Kidney (tissue), 22 donors: ENCODE measurements at places on chromosomes 2 and 18. TPM values are rescaled to one million over a fixed set of nuclear protein-coding genes. Genes with fewer than 3 reads are reported as not detected.

- no peak for DNase-seq
These were observed 14.3 kb upstream of the MPP4 start for GRCh38 chr2:201712726-201713125.

- peak; percentile 86 for DNase-seq
These were observed 64.9 kb downstream of the DNMT3A start for GRCh38 chr2:25276569-25277465.

- DNase-seq, result no peak
These were observed 85.6 kb upstream of the ETAA1 start for GRCh38 chr2:67311536-67311935.

GRCh38 chr2:23590241-23590869 lies 205.4 kb downstream of the KLHL29 start:
- DNase-seq, result no peak

Gene ERLEC1
- 39.9 TPM for polyA plus RNA-seq

DNA sequence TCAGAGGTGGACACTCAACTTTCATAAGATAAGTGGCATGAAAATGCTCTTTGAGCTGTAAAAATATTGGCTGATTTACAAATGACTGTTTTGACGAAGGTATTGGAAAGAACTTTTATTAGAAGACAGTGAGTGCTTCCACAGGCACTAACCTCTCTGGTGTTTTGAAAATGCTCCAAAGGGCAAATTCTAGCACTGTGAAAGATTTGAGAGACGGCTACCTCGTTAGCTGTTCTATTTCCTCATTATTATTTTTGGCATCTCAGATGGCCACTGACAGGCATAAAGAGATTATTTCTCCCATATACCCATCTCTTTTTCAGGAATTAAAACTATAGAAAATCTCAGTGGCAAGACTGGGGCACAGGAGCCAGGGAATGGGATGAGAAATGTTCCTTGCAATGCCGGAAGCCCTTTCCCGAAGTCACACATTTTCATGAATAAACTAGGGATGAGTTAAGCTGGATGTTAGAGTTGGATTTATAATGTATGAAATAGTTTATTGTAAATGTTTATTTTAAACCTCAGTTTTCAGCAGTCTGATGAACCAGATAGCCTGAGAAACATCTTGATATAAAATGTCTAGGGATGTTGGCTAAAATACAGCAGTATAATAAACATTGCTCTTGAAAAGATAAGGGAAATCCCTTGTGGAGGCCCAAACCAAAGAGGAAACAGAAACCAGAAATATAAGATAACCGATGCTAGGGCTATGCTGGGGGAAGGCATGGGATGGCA lies 175.7 kb downstream of the ASB1 start:
- no peak for DNase-seq

DNA sequence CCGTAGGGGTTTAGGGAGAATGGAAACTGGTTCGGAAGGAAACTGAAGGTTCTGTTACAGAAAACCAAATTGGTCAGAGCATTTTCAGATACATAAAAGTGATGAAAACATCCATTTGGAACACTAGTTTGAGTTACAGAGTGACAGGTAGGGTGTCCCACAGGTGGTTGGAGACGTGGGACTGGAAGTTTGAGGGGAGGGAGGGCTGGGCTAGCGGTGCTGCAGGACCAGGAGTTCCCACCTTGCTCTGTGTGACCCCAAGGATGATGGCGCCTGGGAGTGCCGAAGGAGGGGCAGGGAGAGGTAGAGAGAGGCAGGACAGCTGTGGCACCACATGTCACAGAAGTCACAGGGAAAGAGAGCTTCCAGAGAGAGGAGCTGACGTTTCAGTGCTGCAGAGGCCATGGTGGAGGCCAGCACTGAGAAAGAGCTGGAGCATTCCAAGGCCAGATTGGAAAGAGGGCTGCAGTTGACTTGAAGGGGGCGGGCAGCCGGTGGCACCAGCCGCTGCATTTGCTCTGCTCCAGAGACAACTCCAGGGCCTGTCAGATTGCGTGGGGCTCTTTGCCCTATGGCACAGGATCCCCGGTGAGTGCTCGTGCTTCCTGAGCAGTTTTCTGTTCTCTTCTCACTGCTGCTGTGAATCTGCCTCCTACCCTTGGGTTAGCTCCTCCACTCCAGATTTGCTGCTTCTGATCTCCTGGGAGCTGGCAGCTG lies 56.2 kb upstream of the FOSL2 start:
- DNase-seq, result no peak

- no peak for DNase-seq
These were observed 4.2 kb downstream of the IL1RN start for GRCh38 chr2:113131352-113132185.

- DNase-seq, result no peak
These were observed 57.1 kb downstream of the PKP4 start for GRCh38 chr2:158513841-158514240.

- no peak for DNase-seq
These were observed 77.0 kb downstream of the RAD51AP2 start for GRCh38 chr2:17441055-17441771.

GRCh38 chr2:510839-511238 lies 166.4 kb downstream of the TMEM18 start:
- no peak for DNase-seq

- DNase-seq, result no peak
These were observed 231.9 kb downstream of the ZRANB3 start for GRCh38 chr2:135299165-135299564.

DNA sequence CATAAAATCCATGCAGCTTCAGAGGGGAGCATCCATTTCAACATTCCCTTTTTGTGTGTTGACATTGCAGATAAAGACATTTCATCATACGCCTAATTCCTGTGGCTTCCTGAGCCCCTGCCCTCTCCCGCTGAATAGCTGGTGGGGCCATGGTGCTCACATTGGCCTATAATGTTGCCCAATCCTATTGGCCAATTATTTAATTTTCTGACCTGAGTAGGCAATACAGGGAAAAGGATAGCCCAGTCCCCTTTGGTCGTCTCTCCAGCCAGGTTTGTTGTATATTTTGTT lies 163.8 kb upstream of the MYCN start:
- no peak for DNase-seq

DNA sequence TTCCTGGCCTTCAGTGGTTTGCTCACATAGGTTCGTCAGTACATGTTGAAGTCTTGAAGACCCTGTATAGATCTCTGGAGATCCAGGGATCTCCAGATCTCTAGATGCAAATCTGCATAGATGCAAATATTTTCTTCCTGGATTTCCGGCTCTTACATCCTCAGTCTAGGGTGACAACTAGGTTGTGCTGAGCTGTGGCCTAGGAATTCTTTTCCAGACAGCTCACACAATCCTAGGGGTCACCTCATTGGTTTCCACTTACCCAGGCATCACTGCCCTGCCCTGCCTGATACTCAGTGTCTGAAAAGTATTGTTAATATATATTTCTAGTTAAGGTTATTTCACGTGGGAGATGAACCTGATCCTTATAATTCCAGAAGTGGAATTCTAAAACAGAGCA lies 105.1 kb upstream of the TTC27 start:
- DNase-seq, result no peak

Gene NDUFV2
- 391 TPM for polyA plus RNA-seq

DNA sequence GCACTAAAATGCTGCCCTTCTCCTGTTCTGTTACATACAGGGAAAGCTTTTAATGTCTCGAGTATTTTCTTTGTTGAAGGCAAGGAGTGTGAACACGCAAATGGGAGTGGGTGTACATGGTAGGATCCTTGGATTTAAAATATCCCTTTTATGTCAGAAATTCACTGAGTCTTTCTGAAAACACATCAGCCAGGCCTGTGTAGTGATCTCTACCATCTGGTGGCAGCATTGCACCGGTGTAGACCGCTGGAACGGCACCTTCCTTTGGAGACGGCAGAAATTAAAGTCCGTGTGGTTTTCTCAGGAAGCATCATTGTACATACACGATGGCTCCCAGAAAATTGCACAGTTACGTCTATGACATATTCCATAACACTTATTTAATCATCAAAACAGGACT lies 515.8 kb downstream of the GALR1 start:
- peak; percentile 75 for DNase-seq

Gene KIAA2012
- not detected for polyA plus RNA-seq

GRCh38 chr2:120431386-120432292 lies 85.7 kb downstream of the INHBB start:
- DNase-seq, result no peak

GRCh38 chr2:59789523-59789922 lies 763.9 kb downstream of the BCL11A start:
- DNase-seq, result no peak

GRCh38 chr2:3647246-3647645 lies 10.8 kb upstream of the ALLC start:
- DNase-seq, result no peak

DNA sequence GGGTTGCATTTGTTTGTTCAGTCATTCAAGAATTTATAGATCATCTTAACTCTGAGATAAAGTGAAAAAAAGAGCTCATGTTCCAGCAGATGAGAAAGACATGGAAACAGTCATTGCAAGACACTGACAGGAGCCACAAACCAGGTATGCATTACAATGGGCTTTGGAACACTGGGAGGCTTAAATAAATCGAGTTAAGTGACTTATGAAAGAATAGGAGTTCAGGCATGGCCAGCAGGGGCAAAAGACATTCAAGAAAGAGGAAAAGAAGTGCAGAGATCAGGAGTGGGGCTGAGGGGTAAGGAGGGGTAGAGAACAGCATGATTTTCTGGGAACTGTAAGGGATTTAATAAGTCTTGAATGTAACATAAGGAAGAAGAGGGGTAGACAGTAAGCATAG lies 121.2 kb upstream of the EPC2 start:
- no peak for DNase-seq

Gene ALKAL2
- 8.0 TPM for polyA plus RNA-seq

- DNase-seq, result no peak
These were observed 86.8 kb downstream of the EML6 start for GRCh38 chr2:54810246-54810645.

Gene POTEI
- not detected for polyA plus RNA-seq

- no peak for DNase-seq
These were observed 74.1 kb downstream of the COL4A3 start for GRCh38 chr2:227238238-227239237.

- no peak for DNase-seq
These were observed 111.2 kb downstream of the PRPF40A start for GRCh38 chr2:152606081-152606480.

DNA sequence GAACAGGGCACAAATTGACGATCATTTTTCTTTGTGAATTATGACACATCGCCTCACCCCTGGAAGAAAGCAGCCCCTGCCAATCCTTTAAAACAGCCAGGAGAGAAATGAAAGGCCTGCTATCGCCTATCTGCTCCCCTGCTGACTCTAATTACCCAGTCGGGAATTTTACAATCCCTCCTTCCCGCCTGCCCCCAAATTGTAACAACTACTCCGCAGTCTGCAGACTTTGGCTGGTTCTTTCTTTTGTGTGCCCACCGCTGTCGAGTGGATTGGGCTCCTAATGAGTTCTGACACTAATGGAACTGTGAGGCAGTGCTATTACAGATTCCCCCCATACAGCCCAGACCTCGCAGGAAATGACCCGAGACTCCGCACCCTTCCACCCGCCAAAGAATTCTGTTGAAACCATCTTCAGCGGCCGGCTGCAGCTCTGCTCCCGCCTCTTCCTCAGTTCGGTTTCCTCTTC lies 281.2 kb upstream of the PARD3B start:
- DNase-seq, result no peak

DNA sequence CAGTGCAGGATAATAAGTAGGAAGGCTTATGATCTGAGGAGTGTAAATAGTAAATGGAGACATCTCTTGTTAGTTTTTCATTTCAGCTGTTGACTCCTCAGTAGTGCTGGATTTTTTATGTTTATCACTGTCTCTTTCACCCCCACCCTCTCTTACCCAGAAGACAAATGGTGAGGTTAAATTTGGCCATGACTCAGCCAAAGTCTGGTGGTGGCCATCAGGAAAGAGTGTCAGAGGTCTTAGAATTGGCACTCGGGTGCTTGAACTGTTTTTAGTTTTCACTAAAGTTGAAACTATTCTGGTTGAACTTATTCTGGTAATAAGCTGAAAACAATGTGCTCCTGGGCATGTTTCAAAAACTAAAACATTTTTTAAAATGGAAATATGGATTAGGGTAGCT lies 123.3 kb downstream of the FHOD3 start:
- no peak for DNase-seq

GRCh38 chr18:58088691-58089065 lies 44.7 kb downstream of the NEDD4L start:
- no peak for DNase-seq

- DNase-seq, result no peak
These were observed 39.4 kb downstream of the AGFG1 start for GRCh38 chr2:227511239-227511930.

Gene TNFAIP6
- 0.28 TPM for polyA plus RNA-seq

- DNase-seq, result peak; percentile 22
These were observed 208.3 kb downstream of the ERBB4 start for GRCh38 chr2:212330263-212330662.

Gene ASXL3
- 0.71 TPM for polyA plus RNA-seq

- no peak for DNase-seq
These were observed 4.9 kb downstream of the TM4SF20 start for GRCh38 chr2:227374158-227374557.

- no peak for DNase-seq
These were observed 113.0 kb downstream of the PIK3C3 start for GRCh38 chr18:42068030-42068429.

DNA sequence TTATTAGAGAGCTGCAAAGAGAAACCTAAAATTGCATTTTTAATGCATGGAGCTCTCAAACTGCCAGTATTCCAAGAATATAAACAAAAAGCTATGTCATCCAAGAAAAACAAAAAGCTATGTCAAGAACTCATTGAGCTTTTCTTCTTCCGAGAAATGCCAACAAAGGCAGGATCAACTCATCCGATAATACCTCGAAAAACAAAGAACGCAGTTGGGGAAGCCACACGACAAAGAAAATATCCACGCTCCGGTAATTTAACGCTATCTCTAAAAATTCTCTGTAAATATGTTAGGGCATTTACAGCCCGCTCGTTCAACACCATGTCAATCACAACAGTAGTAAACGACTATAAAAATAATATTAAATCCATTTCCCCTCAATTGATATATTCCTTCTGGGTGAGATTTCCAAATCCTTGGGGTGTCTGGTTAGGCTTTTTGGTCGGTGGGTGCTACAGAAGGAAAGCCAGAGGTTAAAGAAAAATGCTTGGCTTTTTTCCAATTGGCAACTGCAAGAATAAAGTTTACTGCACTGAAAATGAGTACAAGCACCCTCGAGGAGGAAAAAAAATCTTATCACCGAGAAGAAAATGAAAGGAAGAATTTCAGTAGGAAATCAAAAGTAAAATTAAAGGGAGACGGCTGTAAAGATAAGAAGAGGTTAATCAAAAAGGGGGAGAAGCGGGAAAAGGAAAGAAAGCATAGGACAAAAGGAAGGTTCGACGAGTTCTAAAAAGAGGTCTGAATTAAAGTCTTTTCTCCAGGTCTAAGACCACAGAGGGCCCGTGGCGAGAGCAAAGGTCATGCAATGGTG lies 856 bp downstream of the TIA1 start:
- no peak for DNase-seq

Gene KYNU
- polyA plus RNA-seq, result 14.5 TPM

DNA sequence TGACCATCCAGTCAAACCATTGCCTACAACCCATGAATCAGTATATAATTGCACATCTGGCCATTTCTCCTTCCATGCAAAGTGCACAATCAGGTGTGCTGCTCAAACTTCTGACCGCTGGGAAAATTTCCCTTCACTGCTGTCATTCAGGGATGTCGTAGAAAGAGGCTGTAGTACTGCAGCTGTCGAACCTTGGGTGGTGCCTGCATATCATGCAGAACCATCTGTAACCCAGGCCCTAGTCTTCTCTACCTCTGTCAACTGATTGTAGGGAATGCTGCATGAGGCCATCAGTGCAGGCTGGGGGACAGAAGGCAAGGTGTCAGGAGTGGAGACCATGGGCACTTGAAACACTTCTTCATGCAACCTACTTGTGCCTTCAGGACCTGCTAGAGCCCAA lies 267.5 kb downstream of the CALCRL start:
- DNase-seq, result no peak
